NCI-H2171 (cell line): ENCODE measurements at places on chromosomes 2 and 18.

GRCh38 chr18:2392446-2392845 is 178.9 kb downstream of the METTL4 start:
- no peak for DNase-seq

DNA sequence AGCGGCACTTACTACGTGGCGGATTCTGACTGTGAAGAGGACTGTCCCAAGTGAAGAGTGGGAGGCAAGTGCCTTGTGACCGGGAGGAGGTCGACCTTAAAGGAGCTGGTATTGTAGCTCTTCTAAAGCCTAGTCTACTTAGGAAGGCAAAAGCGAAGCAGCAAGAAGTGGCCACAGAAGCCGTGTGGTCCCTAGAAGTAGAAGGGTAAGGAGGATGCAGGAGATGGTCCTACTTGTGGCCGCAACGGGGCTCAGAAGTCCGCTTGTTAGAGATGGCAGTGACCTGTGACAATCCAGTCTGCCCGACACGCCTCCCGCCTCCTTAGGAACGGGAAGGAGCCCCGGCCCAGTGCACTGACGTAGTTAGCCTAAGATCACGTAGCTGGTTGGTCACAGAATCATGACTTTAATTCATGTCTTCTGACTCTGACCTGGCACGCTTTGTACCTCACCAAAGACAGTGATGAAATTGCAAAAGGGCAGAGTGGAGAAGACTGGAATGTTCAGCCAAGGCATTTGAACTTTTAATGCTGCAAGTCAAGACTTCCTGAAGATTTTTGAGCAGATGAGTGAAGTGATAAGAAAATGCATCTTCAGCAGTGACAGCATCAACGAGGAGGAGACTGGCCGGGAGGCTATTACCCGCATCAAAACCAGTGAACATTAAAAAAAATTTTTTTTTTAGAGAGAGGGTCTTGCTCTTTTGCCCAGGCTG is 749 bp upstream of the EIF2AK3 start:
- peak; percentile 34 for DNase-seq

DNA sequence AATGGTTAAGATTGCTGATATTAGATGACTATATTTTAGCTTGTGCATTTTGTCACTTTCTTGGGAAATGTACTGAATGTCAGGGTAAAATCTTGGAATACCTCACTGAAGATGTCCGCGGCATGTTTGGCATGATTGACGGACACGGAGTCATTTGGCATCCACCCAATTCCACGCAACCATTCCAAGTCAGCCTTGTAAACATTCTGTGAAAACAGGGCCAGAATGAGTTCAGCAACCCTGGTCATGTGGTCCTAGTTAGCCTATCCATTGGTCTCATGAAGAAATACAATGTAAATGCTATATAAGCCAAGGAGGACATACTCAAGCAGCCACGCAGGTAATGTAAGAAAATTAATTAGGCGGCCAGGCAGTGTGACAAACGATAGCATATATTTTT is 159.5 kb downstream of the RIF1 start:
- DNase-seq = no peak

DNA sequence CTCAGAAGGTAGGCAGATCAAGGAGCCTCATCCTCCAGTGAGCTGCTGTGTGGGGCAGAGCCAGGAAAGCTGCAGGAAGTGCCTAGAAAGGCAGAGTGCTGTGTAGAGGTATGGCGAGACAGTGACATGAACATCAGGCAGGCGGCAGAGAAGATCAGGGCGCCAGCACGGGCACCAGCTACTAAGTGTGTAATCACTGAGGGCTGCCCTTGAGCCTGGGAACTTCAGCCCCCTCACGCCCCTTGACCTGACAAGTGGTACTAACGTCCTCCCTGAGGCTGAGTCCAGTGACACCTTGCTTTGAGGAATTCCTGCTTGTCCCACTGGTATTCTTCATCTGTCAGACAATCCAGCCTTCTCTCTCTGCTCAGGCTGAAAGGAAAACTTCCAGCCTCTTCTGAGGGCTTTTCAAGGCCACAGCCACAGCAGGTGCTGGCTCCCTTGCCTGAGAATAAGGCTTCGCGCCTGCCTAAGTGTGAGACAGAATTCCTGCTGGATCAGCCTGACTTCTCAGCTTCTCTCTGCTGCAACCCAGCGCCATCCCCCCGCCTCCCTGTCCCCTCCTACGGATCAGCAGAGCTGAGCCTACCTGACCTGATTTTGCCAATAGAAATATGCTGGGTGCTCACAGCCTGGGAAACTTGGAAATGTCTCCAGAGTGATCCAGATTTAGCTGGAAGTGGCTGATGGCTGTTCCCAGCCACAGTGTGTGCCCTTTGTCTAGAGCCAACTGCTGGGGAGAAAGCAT is 148.0 kb downstream of the SMAD7 start:
- no peak for DNase-seq

DNA sequence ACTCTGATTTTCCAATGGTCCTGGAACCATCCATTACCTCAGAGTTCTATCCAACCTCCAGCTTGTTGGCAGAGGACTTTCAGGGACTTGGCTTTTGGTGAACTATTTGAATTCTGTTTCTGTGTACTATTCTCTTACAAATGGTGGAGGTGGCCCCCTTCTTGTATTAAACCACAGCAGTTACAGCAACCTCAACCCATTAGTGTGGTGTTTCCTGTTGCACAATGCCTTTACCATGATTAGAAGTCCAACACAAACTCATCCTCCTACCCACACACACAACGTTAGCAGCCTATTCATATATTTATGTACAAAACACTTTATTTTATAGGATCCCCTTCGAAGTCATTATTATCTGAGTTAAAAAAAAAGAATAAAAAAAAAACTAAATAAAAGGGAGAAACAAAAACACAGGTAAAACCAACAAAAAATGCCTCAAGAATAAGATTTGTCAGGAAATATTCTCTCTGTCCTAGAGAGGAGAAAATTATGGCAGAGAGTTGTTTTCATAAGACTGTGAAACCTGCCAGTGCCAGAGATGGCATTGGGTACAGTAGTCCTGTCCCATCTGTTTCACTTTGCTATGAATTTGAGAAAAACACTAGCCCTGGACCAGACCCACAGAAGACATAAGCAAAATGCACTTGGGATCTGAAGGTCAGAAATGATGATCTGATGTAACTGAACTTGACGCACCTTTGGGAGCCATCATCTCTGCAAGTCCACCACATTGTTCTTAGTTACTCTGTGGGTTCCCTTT is 1896.0 kb upstream of the PIK3C3 start:
- DNase-seq = no peak

- no peak for DNase-seq
Observed at GRCh38 chr2:9345997-9346396, 77.3 kb downstream of the ITGB1BP1 start.

- no peak for DNase-seq
Observed at GRCh38 chr2:55871637-55872036, 51.9 kb downstream of the EFEMP1 start.

DNA sequence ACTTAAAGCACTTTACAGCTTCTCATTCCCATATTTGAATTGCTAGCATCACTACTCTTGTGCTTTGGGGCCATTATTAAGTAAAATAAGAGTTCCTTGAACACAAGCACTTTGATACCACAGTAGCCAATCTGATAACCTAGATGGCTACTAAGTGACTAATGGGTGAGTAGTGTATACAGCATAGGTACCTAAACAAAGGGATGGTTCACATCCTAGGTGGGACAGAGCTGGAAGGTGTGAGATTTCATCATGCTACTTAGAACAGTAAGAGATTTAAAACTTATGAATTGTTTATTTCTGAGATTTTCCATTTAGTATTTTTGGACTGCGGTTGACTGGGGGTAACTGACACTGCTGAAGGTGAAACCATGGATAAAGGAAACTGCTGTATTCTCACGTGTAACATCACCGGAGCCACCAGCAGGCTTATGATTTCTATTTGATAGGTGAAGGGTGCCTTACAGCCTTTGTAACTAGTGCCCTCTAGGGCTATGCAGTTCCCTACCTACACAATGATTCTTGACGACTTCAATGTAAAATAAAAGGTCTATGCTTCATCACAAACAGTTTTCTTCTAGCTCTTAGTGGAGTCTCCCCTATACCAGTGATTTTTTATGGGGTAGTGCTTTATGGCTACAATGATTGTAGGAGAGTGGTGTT is 22.1 kb upstream of the CRIM1 start:
- no peak for DNase-seq

- DNase-seq = no peak
Observed at GRCh38 chr18:49616618-49617328, 54.9 kb downstream of the LIPG start.

- DNase-seq = no peak
Observed at GRCh38 chr2:47535073-47535472, 132.1 kb downstream of the MSH2 start.

DNA sequence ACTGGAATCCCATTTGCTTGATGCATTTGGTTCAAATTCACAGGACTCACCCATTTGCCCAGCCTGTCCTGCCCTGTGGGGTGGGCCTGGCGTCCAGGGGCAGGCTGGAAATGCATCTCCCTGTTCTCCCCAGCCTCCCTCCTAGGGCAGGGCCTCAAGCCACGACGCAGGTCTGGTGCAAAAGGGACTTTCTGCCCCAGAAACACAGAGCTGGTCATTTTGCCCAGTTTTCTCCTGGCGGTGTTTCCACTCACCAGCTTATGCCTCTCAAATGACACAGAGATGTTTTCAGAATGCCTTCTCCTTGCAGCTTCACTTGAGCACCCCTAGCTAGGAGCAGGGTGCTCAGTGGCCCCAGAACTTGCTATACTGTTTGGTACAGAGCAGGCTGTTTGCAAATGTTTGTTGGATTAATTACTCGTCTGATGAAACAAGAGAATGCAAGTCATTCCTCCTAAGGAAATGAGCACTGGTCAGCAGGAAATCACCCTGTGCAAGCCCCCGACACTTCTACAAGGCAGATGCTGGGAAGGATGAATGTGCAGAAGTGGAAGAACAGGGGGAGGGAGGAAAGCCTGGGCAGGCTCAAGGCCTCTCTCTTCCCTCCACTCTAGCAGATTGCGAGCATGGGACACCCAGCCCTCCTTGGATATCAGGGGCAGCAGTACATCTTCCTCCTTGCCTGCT is 164.3 kb upstream of the APCDD1 start:
- DNase-seq = no peak

- no peak for DNase-seq
Observed at GRCh38 chr2:80592106-80592505, 287.6 kb upstream of the LRRTM1 start.

DNA sequence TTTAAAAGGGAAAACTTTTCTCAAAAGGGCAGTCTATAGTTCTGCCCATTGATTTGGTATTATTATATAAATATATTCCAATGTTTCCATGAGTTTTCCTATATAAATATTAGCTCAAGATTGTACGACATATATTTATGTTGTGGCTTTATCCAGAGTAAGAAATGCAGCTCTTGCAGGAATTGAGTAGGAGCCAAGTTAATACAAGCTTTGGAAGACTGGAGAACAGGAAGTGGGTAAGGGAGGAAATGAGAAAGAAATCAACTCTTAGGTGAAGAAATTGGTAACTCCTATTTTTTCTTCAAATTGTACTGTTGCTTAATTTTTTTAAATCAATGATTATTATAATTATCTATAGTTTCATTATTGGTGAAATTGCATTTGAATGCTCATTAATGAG is 105.4 kb upstream of the FAM117B start:
- no peak for DNase-seq

DNA sequence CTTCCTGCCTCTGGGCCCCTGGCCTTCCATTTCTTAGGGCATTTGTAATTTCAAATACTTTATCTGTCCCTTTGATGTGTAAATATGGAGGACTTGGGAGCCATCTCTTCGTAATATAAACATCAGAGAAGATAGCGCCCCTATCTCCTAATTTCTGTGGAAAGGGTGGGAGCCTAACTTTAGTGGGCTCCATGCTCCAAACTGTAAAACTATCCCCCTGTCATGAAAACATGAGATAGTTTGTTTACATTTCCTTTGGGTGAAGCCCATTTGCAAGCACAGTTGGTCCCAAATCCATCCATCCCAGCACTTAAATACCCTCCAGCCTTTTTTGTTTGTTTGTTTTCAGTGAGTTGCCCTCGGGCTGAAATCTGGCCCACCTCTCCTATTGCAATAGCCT is 782.6 kb upstream of the FSHR start:
- no peak for DNase-seq

- no peak for DNase-seq
Observed at GRCh38 chr2:53751728-53752127, 15.9 kb upstream of the CHAC2 start.

GRCh38 chr18:78073275-78073674 is 823.6 kb downstream of the GALR1 start:
- no peak for DNase-seq

GRCh38 chr2:235552671-235553070 is 58.8 kb downstream of the AGAP1 start:
- no peak for DNase-seq

DNA sequence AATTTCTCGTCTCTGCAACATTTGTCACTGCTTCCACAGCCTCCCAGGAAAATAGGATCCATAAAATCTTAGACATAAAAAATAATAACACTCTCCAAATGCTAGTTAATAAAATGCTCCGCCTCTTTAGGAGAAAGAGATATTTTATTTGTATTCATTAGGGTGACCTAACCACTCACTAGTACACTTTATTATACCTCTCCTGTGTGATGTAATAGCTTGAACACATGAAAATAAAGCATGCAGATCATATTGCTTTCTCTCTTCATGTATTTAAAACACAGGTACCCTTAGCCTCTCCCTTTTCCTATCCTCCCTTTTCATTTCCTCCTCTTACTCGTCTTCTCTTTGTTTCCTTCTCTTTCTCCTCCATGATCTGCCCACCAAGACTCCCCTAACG is 694.2 kb downstream of the EPHA4 start:
- no peak for DNase-seq

- no peak for DNase-seq
Observed at GRCh38 chr2:166282154-166282553, 93.6 kb downstream of the SCN9A start.

DNA sequence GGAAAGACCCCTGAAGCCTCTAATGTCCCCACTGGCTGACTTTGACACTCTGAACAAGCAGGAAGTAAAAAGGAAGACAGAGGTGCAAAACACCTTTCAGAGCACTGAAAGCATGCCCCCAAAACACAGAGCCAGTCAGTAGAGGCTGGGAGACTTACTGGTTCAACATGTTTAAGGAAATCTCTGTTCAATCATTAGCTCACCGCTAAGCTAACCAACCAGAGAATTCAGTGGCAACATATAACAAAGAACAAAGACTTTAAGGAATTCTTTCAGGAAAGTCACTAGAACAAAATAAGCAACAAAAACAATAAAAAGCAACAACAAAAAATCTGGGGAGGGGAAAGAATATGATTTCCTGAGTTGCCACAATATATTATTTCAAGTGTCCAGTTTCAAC is 24.1 kb upstream of the RNU4ATAC start:
- no peak for DNase-seq

DNA sequence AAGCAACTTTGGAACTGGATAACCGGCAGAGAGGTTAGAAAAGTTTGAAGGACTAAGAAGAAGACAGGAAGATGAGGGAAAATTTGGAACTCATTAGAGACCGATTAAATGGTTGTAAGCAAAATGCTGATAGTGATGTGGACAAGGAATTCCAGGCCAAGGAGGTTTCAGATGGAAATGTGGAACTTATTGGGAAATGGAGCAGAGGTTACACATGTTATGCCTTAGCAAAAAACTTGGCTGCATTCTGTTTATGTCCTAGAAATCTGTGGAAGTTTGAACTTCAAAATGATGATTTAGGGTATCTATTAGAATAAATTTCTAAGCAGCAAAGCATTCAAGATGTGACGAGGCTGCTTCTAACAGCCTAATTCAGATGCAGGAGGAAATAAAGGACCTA is 675.1 kb upstream of the SYT4 start:
- no peak for DNase-seq

GRCh38 chr2:217776631-217777030 is 226.2 kb downstream of the TNS1 start:
- DNase-seq = no peak
